ENCODE measurements at places on chromosomes 16 and 17.

- no peak for DNase-seq
These were observed 54.5 kb downstream of the FOXK2 start for GRCh38 chr17:82574041-82574440.

DNA sequence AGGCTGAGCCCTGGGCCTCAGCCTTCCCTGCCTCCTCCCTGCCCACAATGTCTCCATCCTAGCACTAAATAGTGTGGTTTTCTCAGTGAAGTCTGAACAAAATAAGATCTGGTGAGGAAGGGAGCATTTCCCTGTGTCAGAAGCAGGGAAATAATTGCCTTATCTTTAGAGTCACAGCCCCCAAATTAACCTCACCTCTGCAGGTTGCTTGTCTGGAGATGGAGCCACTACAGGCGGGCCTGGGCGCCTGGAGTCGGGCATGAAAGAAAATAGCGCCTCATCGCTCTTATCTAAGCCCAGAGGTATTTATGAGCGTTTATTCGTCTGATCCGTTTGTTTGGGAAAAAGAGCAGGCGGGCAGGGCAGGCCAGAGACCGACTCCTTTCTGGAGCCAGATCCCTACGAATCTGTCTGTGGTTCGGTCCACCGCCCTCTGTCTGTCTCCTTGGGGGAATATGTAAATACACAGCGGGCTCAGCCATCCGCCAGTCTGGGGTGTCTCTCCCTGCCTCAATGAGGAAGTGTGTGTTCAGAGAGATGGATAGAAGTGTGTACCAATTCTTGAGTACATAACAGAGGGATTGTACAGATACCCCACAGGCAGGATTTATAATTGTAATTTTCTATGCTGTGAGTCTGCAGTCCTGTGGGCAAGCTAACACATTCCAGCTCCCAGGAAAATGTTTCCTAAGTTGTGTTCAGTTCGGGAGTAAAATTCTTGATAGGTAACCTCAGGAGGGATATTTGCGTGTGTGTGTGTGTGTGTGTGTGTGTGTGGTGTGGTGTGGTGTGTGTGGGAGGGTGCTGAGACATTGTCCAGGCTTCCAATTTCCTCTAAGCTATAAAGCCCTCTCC is 4.3 kb downstream of the HOXB6 start:
- DNase-seq: no peak

- no peak for DNase-seq
These were observed 583 bp upstream of the CYLD start for GRCh38 chr16:50741225-50741780.

DNA sequence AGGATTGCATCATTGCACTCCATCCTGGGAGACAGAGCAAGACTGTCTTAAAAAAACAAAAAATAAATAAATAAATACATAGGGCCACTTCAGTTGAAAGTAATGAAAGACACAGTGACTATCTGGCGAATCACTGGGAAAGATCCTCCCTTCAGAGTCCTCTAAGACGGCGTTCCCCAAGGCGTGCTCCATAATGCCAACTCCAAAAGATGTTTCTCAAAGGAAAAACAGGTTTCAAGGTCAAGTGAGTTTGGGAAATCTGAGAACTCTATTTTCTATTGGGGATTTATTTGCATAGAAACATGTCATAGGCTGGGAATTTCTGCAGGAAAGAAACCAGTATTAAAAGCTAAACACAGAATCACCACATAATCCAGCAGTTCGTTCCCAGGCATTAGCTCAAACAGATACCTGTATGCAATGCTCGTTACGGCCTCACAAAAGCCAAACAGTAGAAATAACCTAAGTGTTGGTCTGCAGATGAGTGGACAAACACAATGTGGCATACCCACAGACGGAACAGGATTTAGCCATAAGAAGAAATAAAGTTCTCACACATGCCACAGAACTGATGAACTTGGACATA is 7.9 kb downstream of the KLHDC4 start:
- DNase-seq: no peak

DNA sequence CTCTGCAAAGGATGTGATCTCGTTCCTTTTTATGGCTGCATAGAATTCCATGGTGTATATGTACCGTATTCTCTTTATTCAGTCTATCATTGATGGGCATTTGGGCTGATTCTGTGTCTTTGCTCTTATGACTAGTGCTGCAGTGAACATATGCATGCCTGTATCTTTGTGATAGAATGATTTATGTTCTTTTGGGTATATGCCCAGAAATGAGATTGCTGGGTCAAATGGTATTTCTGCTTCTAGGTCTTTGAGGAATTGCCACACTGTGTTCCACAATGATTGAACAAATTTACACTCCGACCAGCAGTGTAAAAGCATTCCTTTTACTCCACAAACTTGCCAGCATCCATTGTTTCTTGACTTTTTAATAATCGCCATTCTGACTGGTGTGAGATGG is 60.2 kb upstream of the ADORA2B start:
- DNase-seq: no peak

DNA sequence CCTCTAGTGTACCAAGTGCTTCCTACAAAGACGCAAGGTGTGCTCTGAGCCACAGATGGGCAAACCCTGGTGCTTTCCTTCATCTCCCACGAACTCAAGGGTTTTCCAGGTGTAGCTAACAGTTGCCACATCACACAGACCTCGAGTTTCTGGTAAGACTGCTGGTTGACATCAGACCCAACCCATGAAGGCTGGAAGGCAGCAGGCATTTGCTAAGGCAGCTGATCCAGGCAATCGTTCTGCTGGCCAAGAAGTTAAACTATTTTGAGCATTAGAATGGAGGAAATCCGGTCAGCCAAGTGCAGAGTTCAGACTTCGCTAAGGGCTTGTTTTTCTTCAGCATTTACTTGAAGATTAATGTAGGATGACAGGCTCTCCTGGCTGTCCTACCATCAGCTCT is 11.5 kb downstream of the HAS3 start:
- no peak for DNase-seq

DNA sequence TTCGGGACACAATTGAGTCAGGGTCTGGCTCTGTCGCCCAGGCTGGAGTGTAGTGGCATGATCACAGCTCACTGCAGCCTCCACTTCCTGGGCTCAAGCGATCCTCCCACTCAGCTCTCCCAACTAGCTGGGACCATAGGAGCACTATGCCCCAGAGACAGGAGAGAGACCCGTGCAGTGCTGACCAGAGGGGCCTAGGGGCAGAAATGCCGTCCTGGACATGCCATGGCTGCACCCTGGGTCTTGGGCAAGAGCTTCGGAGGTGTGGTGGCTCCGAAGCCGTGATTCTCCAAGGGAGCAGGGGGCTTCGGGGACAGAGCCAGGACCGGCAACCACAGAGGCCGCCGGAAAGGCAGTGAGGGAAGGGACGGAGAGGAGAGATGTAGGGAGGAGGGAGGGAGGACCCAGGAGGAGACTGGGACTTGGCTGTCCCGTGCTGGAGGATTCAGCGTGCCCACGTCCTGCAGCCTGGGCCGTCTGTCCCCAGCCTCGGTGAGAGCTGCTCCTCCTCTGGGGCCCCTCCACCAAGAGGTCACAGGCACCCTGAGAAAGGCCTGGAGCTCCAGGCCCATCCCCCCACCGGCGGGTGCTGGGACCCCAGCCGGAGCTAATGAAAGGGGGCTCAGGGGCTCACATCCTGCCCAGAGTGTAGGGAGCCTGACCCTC is 21.9 kb downstream of the TPSD1 start:
- no peak for DNase-seq

DNA sequence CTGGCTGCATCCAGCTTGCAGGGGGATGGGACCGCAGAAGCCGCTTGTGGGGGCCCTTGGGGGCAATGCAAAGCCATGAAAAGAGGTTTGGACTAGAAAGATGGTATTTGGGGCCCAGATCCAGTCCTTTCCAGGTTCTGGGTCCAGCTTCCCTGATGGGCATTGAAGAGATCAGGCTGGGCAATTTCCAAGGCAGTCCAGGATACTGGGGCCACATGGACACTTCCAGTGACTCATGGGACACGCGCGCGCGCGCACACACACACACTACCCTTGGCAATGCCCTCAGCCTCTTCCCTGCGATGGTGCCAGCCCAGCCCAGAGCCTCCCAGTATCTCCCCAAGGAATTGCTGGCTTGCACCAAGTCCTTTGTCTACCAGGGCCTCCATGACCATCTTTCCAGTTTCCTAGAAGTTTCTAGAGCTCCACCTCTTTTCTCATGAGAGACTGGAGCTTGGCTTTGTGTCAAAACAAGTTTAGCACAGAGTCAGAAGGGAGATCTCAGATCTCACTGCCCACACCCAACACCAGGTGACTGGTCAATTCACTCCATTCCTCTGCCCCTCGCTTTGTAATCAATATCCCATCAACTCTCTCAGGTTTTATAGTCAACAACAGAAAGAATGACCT is 44.3 kb downstream of the WNT3 start:
- no peak for DNase-seq

DNA sequence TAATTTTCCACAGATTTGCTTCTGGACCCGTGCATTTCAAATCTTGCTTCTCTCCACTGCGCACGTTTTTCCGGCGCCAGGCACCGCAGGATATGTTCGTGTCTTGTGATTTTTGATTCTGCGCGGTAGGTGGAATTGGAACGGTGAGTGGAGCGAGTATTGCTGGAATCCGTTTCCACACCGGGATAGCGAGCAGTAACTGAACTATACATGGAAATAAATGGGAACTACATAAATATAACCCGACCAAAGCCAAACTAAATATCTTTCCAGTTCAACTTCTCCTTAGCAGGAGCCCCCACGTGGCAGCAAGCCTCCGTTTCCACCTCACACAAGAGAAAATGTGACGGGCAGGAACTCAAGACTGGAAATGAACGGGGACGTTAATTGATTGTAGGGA is 154.0 kb downstream of the SEC14L1 start:
- DNase-seq: no peak

- DNase-seq: no peak
These were observed 15.7 kb upstream of the KPNB1 start for GRCh38 chr17:47633996-47634395.

Measured in memory B cell (primary cell).